Smooth muscle cell of the brain vasculature (primary cell): ENCODE measurements at places on chromosomes 5 and 9.

DNA sequence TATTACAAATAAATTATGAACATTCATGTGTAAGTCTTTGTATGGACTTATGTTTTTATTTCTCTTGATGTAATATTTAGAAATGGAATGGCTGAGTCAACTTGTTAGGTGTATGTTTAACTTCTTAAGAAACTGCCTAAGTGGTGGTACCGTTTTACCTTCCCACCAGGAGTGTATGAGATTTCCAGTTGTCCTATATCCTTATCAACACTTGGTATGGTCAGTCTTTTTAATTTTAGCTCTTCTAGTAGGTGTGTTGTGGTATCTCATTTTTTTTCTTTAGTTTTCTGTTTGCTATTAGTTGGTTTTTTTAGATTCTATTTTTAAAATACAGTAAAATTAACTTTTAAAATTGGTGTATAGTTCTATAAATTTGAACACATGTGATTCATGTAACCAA, 3.7 kb downstream of the NDUFAF2 start:
- DNase-seq, result no peak

DNA sequence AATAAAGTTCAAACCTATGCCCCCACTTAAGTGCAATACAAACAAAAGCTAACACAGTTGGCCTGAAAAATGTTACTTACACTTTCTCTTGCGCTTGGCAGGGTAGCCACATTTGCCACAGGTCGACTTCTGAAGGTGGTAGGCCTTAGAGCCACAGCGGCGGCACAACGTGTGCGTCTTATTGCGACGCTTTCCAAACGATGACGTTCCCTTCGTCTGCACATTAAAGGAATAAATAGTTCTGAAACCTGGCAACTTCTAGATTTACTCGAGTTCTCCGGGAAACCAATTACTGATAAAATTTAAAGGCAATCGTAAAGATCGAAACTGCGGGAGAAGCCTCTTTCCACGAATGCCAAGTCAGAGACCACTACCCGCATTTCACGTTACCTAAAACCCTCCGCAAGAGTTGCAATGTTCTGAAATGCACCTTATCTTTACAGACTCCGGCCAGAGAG, 602 bp downstream of the RPL37 start:
- no peak for DNase-seq

DNA sequence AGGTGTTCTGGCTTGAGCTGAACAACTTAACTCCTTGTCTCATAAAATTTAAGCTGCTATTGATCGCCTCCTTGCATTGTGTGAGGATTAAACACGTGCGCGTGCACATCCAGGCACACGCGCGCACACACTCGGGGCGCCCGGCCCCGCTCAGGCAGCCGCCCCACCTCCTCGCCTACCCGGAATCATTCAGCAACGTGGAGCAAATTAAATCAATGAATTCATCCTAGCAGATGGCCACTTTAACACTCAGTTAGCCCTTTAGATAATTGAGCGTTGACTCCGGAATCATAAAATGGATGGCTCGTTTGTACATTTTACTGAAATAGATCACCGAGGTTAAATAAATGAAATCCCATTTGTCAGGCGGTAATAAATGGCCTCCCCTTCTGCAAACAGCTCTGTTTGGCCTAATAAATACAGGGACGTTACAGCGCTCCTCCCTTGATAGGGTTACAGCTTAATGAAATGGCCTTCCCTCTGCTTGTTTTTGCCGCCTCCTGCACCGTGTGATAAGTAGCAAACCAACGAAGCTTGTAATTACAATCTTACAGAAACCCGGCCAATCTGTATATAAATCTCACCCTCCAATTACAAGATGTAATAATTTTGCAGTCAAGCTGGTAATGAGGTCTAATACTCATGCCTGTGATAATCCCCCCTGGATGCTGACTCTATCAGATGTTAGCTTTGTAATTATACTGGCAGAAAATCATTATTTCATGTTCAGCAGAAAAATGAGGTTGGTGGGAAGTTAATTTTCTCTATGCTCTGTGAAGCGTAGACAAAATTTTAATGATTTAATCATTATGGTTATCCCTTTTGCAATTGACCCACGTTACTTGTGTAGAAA, 229.7 kb upstream of the IRX4 start:
- no peak for DNase-seq

- DNase-seq, result peak; percentile 82
These were observed 186.9 kb upstream of the TRIM32 start for GRCh38 chr9:116499986-116500871.

- DNase-seq, result no peak
These were observed 62.1 kb downstream of the CEMIP2 start for GRCh38 chr9:71706176-71706575.

DNA sequence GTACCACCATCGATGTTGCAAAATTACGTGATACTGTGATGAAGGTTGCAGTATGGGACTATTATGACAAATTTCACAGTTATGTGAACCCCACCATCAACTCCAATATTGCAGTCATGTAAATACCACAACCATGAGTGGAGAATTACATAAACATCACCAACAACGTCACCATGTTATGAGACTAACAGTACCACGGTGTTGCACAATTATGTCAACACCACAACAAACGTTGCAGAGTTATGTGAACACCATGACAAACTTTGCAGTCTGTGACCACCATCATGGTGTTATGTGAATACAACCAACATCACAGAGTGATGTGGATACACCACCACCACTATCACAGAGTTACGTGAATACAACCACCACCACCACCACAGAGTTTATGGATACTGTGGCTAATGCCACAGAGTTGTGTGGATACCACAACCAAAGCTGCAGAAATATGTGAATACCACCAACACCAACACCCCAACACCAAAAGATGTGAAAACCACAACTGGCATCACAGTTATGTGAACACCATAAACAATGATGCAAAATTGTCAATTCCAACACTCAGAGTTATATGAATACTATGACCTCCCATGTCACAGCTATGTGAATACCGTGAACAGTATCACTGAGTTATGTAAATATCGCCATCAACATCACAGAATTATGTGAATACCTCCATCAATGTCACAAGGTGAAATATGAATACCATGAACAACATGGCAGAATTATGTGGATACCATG, 62.4 kb downstream of the SHC3 start:
- DNase-seq, result no peak

GRCh38 chr5:43156388-43156787, 35.6 kb upstream of the NIM1K start:
- no peak for DNase-seq

- no peak for DNase-seq
These were observed 656.8 kb upstream of the DMAC1 start for GRCh38 chr9:8456344-8456743.

DNA sequence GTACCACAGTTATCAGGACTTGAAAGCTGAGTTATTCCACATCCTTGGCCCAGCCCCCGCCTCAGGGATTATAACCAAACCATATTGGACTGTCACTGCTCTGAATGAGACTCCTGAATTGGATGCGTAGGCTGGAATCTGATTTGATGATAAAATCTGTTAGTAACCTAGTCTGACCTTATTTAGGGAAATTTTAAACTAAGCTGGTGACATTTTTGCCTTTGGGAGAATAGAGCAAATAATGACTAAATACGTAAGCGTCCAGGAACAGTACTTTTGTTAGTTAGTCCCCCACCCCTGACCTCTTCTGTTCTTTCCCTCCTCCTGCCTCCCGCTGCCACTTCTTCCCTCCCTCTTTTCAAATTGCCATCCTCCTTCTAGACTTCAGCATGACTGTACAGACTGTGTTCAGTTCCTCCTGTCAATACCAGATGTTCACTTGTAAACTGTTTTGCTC, 92.6 kb downstream of the TLE4 start:
- no peak for DNase-seq

GRCh38 chr5:3678801-3679200, 83.2 kb downstream of the IRX1 start:
- no peak for DNase-seq

DNA sequence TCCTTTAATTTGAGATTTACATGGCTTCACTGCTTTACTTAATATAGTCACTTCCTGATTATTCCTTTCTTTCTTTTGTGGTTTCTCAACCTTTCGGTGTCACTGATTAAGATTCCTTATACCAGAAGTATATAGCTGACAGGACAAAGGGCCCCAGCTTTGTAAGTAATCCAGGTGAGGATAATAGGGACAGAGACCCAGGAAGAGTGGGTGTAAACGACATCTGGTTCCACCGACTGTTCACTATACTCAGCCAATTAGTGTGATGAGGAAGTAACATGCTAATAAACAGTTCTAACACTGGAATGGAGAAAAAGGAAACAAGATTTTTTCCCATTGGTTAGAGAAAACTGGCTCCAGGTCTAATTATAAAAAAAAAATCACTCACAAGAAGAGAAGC, 286.3 kb upstream of the EFNA5 start:
- no peak for DNase-seq

- DNase-seq, result no peak
These were observed 15.7 kb downstream of the NUDT12 start for GRCh38 chr5:103546858-103547257.

GRCh38 chr5:77232574-77233358, 22.3 kb downstream of the PDE8B start:
- no peak for DNase-seq

- DNase-seq, result no peak
These were observed 794.2 kb upstream of the CDH10 start for GRCh38 chr5:25439025-25439424.

GRCh38 chr5:80753712-80754111, 98.9 kb upstream of the DHFR start:
- DNase-seq, result no peak

DNA sequence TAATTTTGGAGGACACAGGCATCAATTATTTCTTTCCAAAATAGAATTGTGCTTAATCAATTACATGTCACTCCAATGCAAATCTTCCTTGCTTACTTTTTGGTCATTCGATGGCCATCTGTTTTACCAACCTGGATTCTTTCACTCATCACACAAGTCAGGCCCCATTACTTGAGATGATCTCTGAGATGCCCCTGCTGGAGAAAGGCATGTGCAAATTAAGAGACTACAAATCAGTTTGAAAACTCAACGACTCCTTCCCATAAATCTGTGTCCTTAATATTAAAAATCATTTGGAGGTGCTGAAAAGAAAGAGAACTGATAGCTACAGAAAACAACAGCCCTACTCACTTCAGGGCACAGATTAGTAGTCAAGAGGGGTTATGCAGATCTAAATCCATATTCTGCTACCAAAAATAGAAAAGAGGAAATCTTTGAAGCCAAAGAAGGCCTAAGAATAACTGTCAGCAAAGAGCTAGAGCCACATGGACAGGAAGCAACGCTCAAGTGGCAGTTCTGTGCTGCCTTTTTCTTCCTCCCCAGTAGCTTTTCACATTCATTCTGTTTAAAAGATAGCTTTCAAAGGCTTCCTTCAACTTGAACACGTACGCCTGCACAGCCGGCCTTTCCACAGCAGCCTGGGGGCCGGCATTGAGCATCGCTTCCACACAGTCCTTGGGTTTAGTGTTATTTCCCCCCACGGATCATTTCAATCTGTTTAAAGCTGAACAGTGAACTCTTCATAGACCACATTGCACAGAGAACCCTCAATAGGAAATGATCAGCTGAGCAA, 79.3 kb upstream of the MAP3K1 start:
- DNase-seq, result no peak

DNA sequence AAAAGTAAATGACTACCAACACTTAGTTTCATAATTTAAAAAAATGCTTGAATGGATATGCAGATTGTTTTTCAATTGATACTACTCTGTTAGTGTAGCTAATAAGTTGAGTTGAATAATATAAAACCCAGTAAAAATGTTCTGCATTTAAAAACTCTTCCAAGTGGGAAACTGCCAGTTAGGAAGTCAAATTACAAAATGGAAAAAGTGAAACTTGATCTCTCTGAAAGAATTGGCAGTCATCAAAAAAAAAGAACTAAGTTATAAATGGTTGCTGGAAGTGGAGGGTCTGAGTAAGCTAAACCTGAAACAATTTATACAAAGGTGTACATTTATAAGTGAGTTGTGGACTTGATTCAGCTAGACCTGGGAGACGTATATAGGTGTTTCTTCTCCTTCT, 52.4 kb downstream of the VCAN start:
- no peak for DNase-seq

DNA sequence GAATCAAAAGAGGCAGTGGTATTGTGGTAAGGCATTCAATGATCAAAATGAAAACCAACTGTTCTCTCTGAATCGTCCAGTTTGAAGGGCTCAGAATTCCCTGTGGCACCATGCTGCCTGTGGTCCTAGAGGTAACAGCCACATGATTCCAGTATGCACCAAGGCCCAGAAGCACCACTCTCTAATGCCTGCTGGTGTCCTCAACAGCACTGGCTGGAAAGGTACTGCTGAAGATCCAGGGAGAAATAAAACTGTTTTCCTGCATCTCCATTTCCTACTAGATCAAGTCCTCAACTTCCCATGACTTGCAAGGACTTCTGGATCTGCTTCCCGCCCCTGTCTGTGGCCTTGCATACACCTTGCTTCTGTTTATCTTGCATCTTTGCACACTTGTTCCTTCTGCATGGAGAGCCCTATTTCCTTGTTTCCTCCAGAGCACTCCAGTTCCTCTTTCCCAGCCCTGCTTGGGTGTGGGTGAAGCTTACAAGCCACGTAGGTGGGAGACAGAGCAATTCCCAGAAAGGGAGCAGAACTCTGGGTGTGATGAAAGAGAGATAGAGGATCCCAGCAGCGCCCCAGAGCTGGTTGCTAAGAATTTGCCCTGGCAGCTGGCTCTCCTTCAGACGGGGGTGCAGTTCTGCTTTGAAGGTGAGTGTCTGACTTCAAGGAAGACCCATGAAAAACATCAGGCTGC, 41.0 kb upstream of the EQTN start:
- DNase-seq, result no peak

- DNase-seq, result no peak
These were observed 304.0 kb downstream of the TLR4 start for GRCh38 chr9:118008246-118008645.

DNA sequence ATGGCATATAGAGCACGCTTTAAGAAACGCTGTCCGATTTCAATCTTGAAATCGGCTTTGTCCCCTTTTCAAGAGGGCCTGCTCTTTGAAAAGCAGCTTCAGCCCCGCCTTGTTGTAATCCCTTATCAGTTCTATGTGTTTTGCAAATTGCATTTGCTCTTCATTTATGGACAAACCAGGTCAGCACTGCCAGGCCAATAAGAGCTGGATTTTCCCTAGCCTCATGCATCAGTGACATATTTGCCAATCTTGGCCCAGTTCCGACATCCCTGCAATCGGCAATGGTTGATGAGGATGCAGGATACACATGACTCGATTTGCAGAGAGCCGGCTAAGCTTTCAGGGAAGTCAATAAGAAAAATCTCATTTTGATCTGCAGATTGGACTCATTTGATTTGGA, 529.1 kb upstream of the CLINT1 start:
- no peak for DNase-seq

GRCh38 chr5:167671176-167671575, 620.3 kb upstream of the WWC1 start:
- no peak for DNase-seq

GRCh38 chr9:34564617-34565016, 24.9 kb downstream of the CNTFR start:
- DNase-seq, result no peak

GRCh38 chr9:88179062-88179521, 40.8 kb upstream of the SPATA31C2 start:
- no peak for DNase-seq

DNA sequence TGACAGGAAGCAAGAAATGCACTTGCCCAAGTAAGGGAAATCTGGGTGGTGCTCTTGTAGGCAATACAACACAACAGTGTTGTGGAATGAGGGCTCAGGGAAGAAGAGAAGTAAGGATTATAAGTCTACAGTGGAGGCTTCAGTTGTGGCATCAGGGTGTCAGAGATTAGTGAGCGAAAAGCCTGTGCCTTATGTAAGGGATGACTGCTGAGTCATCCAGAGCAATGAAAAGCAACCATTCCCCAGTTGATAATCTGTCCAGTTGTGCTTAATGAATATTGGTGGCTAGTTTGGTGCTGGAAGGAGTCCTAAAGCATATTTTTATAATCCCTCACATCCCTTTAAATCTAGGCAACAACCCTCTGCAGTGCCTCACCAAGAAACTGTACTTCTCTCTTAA, 42.0 kb downstream of the FBXO38 start:
- no peak for DNase-seq
